ENCODE measurements at places on chromosomes 1 and 21. TPM values are rescaled to one million over a fixed set of nuclear protein-coding genes. Genes with fewer than 3 reads are reported as not detected.
A peak's percentile ranks its signal among the peaks of the same experiment; 100 is the strongest.

- no peak overlapping the region for H3K4me3 ChIP-seq
- no peaks in the 10 kb centered on the region for H3K27me3 ChIP-seq
- H3K4me1 ChIP-seq = no peaks in the 10 kb centered on the region
- no peak overlapping the region for H3K27ac ChIP-seq
Measured at GRCh38 chr1:234886081-234886984, 242.3 kb downstream of the TOMM20 start.

GRCh38 chr1:161139766-161140165, 7.3 kb upstream of the DEDD start:
- no peaks in the 10 kb centered on the region for H3K36me3 ChIP-seq
- H3K4me1 ChIP-seq = no peaks in the 10 kb centered on the region
- H3K27me3 ChIP-seq = no peaks in the 10 kb centered on the region
- peak; percentile 23 for DNase-seq
- no peak overlapping the region for H3K27ac ChIP-seq
- H3K4me3 ChIP-seq = no peak overlapping the region

DNA sequence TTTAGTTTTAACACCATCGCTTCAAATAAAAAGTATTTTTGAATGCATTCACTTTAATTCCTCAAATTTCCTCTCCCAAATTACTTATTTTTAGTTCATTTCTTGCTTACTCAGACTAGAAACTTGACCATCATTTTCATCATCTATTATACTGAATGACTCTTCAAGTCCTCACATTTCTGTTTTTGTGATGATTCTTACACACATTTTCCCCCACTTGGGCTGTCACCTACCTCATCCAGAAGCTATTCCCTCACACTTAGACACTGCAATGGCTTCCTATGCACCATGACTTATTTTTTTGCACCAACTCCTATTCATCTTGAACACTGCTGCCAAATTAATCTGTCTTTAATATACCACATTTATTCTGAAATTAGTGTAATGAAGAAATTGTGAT, 239.6 kb upstream of the DUSP10 start:
- H3K27ac ChIP-seq = no peak overlapping the region
- DNase-seq = no peak
- no peaks in the 10 kb centered on the region for H3K36me3 ChIP-seq
- H3K4me1 ChIP-seq = no peaks in the 10 kb centered on the region

Gene OR2L13
- total RNA-seq = not detected

DNA sequence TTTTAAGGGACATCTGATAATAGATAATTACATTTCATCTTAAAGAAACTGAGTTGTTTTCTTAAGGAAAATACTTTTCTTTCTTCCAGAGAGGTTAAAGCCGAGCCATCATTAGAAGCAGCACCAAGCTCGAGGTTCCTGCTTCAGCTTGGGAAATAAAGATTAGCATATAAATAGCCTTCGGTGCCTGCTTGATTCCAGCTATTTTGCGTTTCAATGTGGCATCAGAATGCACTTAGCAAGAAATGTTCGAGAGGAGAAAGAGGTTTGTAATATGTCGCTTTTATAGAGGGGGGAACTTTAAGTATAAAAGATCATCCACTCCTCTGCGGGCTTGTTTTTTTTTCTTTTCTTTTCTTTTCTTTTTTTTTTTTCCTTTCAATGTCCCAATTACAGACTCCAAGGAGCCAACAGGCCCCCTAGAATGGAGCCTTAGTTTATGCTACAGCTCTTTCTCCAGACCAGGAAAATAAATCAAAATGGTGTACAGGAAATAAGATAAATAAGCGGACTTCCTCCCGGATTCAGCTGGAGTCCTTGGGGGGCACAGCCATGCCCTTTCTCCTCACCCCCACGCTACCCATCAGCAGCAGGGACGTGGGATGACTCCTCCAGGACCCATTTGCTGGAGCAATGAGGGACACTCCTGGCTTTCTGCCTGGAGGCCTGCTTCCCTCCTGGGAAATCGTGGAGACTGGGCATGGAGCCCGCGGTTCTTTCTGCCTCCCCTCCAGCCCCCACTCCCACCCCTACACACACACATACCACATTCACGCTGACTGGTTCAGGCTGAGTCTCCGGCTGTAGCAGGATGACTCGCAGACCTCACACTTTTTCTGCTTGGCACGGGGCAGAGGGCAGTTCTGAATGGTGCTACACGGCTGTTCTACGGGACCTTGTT, 131.6 kb downstream of the RRAGC start:
- no peaks in the 10 kb centered on the region for H3K4me1 ChIP-seq
- H3K36me3 ChIP-seq = no peaks in the 10 kb centered on the region
- no peak for DNase-seq
- H3K27me3 ChIP-seq = peaks cover 30% of the 10 kb centered on the region
- no peak overlapping the region for H3K4me3 ChIP-seq

Gene ALG14
- 1.2 TPM for total RNA-seq

- H3K4me3 ChIP-seq = no peak overlapping the region
- H3K27ac ChIP-seq = no peak overlapping the region
- H3K36me3 ChIP-seq = no peaks in the 10 kb centered on the region
- no peaks in the 10 kb centered on the region for H3K4me1 ChIP-seq
Measured at GRCh38 chr1:232467073-232467760, 162.7 kb downstream of the SIPA1L2 start.

Gene LIX1L
- total RNA-seq = 36.2 TPM
